ENCODE measurements at places on chromosomes 4 and X.
A peak's percentile ranks its signal among the peaks of the same experiment; 100 is the strongest.

DNA sequence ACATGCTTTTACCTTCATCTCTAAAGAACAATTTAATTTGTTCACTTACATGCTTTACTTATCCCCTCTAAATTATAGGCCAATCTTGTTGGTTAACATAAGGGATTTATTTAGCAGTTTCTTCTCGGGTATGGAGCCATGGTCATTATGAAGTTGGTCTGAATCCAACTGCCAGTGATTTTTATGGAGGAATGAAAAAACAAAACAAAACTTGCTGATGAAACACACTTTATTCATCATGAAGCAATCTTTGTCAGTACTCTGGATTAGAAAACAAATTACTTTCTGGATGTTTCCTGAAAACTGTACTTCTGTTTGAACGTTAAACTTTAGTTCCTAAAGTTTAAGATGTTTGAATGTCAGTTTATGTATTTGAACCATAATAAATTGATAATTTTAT is 715.8 kb downstream of the KLHL13 start:
- DNase-seq, result no peak

DNA sequence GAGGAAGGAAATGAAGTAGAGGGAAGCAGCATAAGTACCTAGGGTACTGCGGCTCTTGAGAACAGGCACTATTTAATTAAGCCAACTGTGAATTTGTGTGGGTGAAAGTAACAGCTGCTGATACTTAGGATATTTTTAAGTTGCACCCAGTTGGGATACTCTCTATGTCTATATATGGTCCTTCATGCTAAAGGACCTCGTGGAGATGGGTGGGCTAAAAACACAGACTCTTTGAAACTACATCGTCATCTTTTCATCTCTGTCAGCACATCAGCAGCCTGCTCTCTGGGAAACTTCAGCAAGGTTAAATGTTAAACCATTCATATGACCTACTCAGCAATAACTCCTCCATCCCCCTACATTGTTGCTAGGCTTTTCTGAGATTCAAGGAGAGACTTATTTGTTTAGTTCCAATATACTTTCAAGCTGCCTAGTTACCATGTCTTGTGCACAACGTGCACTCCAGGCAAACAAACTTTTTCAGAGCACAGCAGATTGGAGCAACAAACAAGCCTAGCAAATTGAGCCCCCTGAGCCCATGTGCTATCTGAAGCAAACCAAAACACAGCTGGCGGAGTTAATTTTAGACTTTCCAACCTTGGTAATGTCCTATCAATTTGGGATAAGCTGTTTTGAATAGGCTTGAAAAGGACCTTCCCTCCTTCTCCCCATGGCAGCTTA is 6.2 kb upstream of the MOB1B start:
- no peak for DNase-seq

- no peak for DNase-seq
These were observed 72.3 kb upstream of the SH3RF1 start for GRCh38 chr4:169342906-169343564.

- DNase-seq, result no peak
These were observed 22.1 kb upstream of the NDNF start for GRCh38 chr4:121094297-121094966.

GRCh38 chr4:73740353-73740778 is at the start of gene CXCL8:
Gene CXCL8, plus strand, starts transcription at chr4:73740569. Its CDS starts 90 bp downstream, at chr4:73740659.
- peak; percentile 76 for DNase-seq

GRCh38 chr4:14752341-14753046 is 249.8 kb upstream of the CPEB2 start:
- no peak for DNase-seq

DNA sequence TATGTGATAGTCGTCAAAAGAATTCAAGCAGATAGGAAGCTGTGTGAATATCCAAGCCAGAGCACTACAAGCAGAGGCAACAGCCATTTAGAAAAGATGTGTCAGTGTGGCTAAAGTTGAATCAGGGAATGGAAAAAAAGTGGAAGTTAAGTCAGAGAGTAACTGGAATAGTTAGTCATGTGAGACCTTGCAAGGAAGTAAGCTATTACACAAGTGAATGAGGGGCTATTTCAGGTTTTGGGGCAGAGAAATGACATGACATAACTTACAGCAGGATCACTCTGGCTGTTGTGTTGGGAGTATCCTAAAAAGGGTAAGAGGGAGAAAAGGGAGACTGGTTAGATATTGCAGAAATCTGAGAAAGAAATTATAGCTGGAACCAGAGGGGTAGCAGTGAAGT is 236.6 kb upstream of the PCDH18 start:
- DNase-seq, result no peak
